ENCODE measurements at places on chromosomes 2 and 18.
A peak's percentile ranks its signal among the peaks of the same experiment; 100 is the strongest.

- DNase-seq: no peak
These were observed 10.9 kb downstream of the TBC1D8 start for GRCh38 chr2:101140237-101140636.

GRCh38 chr2:230794497-230794896 lies 70.2 kb upstream of the ITM2C start:
- no peak for DNase-seq

GRCh38 chr2:71333619-71334018 lies 2.0 kb downstream of the ZNF638 start:
- no peak for DNase-seq

DNA sequence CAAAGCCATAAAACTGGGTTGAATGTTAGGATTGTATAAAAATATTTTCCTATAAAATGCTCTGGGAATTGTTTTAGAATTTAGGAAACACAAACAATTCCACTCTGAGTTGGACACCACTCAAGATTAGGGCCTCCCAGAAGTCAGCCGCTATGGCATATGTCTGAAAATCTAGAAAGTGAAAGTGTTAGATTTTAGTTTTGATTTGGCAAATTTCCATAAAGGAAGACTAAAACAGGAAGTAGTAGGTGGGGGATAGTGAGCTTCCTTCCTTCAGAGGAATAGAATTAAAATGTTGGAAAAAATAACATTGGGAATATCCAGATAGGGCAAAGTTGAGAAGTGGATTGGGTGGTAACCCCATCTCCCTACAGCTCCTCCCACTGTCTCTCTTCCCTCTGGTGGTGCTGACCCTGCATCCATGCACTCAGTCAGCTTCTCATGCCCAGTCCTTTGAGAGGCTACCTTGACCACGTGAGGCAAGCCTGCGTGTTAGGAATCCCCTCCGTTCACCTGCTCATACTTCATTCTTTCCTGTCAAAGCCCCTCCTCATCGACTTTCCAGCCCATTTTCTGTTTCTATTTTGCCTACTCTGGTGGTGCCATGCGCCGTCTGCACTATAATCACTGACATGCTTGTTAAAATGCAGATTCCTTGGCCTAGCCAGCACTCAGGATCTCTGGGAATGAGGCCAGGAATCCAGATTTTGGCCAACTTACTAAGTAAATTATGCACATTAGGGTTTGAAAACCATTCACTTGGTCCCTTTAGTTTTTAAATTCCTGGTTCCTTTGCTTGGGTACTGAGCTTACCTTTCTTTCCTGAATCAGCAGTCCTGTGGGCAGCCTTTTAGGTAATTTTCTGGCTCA lies 83.5 kb downstream of the POLE4 start:
- no peak for DNase-seq

DNA sequence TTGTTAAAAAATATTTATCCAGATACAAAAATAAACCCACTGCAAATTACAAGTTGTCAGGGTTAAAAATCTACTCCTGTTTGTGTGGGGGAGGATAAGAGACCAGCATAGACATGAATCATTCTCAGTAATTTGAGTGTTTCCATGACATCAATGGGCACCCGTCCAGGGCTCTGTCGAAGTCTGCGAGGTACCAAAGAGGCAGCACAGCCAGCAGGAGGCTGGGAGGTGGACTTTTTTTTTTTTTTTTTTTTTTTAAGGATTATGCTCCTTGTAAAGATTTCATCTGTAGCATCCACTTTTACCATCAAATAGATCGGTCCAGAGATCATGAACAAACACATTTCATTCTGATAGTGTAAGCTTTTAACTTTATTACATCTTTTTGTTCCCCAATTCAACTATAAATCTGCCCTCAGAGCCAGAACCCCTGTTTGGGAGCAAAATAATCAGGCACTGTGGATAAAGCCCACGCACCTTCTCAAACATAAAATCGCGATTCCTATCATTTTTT lies 182.0 kb downstream of the TCF4 start:
- peak; percentile 93 for DNase-seq

- no peak for DNase-seq
These were observed 22.6 kb downstream of the CROCC2 start for GRCh38 chr2:240928476-240929363.
